ENCODE measurements at places on chromosomes 13 and 19.

GRCh38 chr13:50460358-50460757, 383.1 kb downstream of the DLEU7 start:
- no peak for DNase-seq

DNA sequence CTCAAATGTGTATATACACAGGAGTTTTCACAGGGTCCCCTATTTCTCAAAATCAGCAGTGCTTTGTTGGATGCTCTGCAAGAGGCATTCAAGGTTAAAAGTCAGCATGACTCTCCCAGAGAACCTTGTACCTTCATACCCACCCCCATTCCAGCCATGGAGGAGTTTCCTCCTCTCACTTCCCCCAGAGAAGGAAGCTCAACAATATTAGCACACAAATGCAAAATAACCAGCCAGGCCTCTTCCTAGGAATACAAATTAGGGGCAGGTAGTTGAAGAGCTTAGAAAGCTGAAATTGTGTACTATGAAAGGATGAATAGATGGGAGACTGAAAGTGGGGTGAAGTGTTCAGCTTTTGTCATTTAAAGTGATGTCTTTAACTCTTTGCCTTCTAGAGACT, 43.8 kb downstream of the SPRY2 start:
- DNase-seq = no peak

DNA sequence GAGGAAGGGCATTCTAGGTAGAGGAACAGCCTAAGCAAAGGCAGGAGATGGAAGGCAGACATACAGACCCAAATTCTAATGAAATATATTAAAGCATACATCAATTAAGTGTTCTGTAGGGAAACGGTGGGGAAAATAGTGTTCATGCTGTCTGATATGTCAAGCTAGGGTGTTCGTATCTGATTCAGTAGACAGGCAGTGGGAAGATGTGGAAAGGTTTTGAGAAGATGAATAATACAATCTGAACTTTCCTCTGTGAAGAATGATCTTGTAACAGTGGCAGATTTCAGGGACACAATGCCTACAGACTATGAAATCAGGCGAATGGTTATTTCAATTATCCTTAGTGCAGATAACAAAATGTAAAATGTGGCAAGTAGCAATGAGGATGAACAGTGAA, 594.2 kb downstream of the KCTD12 start:
- no peak for DNase-seq

DNA sequence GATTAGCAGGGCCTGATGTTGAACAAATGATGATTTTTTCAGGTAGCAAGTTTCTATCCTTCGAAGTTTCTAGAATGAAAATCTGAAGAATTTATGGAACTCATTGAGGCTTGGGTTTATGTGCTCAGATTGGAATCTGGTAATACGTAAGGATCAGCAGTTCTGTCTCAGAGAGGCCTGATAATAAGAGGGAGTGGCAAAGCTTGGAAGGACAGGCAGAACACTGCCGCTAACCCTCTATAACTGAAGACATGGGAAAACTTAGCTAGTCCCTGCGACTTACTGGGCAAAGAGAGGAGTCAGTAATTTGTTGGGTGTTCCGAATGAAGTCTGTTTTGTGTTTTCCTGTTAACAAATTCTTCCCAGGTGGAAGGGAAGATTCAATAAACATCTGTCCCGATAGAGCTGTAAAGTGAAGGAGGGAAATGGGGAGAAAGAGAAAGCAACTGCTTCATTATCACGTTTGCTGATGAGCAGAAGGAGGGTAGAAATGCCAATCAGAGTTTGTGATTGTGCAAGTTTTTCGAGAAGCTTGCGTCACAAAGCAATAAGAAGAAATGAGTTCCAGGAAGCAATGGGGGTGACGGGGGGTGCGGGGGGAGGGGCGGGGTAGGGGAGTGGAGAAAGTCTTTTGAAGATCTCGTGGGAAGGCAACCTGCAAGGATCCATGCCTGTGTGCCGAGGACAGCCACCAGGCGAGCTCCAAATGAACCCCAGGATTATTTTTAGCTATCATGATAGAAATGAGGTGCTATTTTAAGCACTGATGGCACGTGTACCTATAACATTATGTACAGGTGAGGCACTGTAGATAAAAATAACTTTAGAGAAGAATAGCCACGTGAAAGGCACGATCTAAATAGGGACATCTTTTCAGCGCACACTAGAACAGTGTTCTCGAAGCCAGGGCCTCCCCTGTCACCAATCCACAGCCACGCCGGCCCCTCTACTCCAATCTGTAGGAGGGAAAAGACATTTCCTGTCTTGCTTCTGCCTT, 224.1 kb downstream of the FGF9 start:
- DNase-seq = no peak

GRCh38 chr13:77599351-77599750, 63.8 kb downstream of the SCEL start:
- no peak for DNase-seq

DNA sequence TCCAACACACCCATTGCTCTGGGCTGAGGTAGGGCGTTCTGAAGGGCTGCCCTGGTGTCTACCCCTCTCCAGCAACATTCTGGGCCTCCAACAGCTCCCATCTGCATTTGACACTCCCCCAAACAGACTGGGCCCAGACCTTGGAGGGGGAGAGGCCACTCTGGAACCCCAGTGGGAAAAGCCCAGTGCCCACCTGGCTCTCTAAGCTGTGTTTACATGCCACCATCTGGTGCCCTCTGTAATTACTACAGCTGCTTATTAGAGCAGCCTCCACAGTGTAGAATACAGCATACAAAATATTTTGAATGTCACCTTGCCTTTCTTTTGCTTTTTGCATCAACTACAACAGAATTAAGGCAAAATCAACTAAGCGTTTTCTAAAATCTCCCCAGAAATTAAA, 35.8 kb upstream of the TM9SF2 start:
- no peak for DNase-seq

DNA sequence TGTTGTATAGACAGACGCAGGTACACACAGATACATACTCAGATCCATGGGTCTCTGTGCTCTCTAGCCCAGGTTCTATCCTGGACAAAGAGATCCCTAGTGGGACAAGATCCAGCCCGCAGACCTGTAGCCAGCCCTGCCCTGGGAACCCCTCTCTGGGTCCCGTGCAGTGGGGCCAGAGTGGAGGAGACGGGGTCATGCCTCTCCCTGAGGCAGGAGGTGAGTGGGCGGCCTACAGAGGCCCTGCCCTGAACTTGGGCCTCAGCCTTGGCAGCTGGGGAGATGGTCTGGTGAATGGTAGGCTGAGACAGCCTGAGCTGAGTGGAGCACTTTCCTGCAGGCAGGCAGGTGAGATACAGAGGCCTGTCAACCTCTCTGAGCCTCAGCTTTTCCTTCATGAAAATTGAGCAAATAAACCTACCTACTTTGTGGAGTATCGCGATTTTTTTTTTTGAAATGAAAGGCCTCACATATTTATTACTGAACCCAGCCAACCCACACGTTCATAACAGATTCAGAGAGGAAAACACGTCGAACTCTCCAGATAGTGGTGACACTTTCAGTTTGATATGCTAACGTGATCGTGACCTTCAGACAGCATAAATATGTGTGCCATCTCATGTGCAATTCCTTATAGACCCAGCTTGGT, 3.4 kb upstream of the JUND start:
- DNase-seq = no peak

- no peak for DNase-seq
Observed at GRCh38 chr13:45696610-45697226, 5.4 kb upstream of the CBY2 start.

GRCh38 chr13:96994017-96994857, at the start of gene OXGR1:
OXGR1 (minus strand) TSS chr13:96994476; CDS start chr13:96987759, 6,717 bp downstream.
- DNase-seq = no peak

GRCh38 chr13:48595431-48596429, 58.0 kb upstream of the CYSLTR2 start:
- DNase-seq = peak; percentile 61
